Osteocyte (in vitro differentiated cells): ENCODE measurements at places on chromosomes 12 and 14. TPM values are rescaled to one million over a fixed set of nuclear protein-coding genes. Genes with fewer than 3 reads are reported as not detected.

GPR65 gene
- not detected in 2 replicates for total RNA-seq

REC8 gene
- total RNA-seq: 8.1 and 11.5 TPM in 2 replicates

ITGB7 gene
- total RNA-seq: 0.83 TPM in 1 of 2 replicates, not detected in the other

TXNDC16 gene
- total RNA-seq: 21.5 and 22.8 TPM in 2 replicates

TTC9 gene
- 0.99 and 1.2 TPM in 2 replicates for total RNA-seq

A2M gene
- total RNA-seq: 0.76 and 1.2 TPM in 2 replicates

BRAP gene
- total RNA-seq: 18.9 and 20.8 TPM in 2 replicates

TAS2R46 gene
- 1.3 and 1.5 TPM in 2 replicates for total RNA-seq

TRIM9 gene
- 4.4 and 4.8 TPM in 2 replicates for total RNA-seq

ZNF268 gene
- 19.1 and 25.0 TPM in 2 replicates for total RNA-seq

RIMKLB gene
- 26.5 and 32.5 TPM in 2 replicates for total RNA-seq

PTPRO gene
- total RNA-seq: 0.75 and 1.8 TPM in 2 replicates
